Activated CD8-positive, alpha-beta T cell treated with anti-CD3 and anti-CD28 coated beads, Interleukin-2, amount 10 ng/mL, durations not matched to agents 7 days and 5 days (primary cell): ENCODE measurements at places on chromosomes 5 and 9. TPM values are rescaled to one million over a fixed set of nuclear protein-coding genes. Genes with fewer than 3 reads are reported as not detected.
A peak's percentile ranks its signal among the peaks of the same experiment; 100 is the strongest.

DNA sequence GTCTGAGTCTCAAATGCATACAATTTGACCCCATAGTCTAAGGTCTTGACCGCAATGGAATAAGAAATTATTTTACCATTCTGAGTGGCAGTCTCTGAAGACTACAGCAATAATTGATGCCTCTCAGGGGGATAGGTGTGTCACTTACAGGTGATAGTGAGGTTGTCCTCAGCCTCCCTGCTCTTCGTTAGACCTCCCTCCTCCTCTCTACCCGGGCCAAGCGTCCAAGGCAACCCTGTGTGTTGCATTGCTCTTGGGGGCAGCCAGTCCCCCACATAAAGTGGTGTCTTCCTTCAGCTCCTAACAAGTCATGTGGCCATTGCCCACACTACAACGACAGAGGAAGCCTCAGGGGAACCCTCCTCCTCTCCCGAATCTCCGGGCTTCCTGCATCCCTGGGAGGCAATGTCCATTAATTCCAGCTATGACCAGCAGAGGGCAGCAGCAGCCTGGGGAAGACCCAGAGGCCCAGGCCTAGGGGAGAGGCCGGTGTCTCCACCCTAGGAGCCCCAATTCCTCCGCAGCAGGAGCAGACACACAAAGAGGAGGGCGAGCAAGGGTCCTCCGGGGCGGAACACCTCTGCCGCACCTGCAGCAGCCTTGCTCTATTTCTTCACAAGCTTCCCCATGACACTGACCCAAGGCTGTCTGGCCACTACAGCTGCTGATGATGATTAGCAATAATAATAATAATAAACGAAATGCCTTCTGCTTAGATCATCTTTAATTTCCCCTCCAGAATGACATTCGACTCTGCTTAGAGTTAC, 134.8 kb downstream of the KCNIP1 start:
- peaks cover 4% of the 10 kb centered on the region for H3K4me1 ChIP-seq
- peaks cover 4% of the 10 kb centered on the region for H3K27me3 ChIP-seq
- no peak overlapping the region for H3K27ac ChIP-seq
- H3K4me3 ChIP-seq = no peak overlapping the region

The NPR3 gene
- not detected for total RNA-seq

- peak; percentile 49 for DNase-seq
- peaks cover 31% of the 10 kb centered on the region for H3K4me1 ChIP-seq
- peaks cover 16% of the 10 kb centered on the region for H3K27me3 ChIP-seq
These were observed 1.3 kb downstream of the ERBIN start for GRCh38 chr5:65927503-65928321.

DNA sequence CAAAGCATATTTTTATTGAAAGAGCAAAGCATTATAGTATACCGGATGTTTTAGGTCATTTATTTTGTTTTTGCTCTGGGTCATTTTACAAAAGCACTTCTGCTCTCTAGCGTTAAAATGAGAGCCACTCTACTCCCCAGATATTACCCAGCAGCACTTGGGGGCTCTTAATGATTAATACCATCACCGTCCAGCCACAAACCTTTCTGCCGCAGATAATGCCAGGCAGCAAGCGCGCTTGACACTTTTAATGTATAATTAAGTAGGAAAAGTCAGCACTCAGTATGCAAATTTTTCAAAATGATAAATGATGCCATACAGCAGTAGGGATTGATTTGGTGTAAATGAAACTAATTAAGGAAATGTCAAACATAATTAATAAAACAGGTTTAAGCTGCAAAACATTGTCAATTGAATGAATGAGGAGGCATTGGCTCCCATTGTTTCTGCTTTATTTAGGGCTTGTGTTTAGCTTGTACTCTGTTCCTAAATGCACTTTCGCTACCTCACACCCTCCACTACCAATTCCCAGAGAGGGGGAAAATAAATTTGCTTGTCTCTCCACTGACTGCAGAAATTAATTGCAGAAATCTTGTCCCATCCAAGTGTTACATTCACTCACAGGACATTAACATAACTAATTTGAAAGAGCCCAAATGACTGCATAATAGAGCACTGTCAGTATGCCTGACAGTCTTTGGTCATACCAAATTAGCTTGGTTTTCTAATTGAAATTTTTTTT, 358.8 kb upstream of the ARRDC3 start:
- no peak for DNase-seq
- H3K4me3 ChIP-seq = no peak overlapping the region
- H3K4me1 ChIP-seq = no peaks in the 10 kb centered on the region
- H3K36me3 ChIP-seq = no peaks in the 10 kb centered on the region
- no peaks in the 10 kb centered on the region for H3K27me3 ChIP-seq

DNA sequence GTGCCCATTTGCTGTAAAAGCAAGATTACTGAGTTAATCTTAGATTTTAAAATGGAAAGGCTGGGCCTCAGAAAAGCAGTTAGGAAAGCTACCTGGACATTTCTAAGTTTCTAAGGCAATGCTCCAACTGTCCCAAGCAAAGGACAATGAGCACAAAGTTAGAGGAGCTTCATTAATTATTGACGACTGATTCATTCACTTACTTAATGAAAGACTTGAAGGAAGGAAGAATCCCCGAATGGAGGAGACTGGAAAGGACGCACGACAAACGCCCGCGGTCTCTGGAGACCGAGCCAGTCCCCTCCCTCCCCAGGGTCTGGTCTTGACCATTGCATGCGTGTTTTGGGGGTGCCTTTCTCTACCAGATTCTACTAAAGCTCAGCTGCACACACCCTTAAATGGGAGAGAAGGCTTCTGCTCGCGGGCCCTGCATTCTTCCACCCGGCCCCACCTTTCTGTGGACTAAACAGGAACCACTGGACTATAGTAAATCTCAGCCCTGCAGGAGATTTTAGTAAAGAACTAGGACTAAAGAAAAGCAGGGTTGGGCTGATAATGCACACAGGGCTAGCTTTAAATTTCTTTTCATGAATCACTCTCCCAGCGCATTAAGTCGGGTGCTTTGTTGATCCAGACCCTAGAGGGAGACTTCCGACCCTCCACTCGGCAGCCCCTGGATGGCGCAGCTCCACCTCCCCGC, 44.8 kb downstream of the CTSL start:
- no peaks in the 10 kb centered on the region for H3K4me1 ChIP-seq
- H3K4me3 ChIP-seq = no peak overlapping the region
- H3K36me3 ChIP-seq = no peaks in the 10 kb centered on the region
- no peak overlapping the region for H3K27ac ChIP-seq
- no peak for DNase-seq
- peaks cover 5% of the 10 kb centered on the region for H3K27me3 ChIP-seq

The PIP5KL1 gene
- 2.6 TPM for total RNA-seq
